ENCODE measurements at places on chromosomes 1 and 21. TPM values are rescaled to one million over a fixed set of nuclear protein-coding genes. Genes with fewer than 3 reads are reported as not detected.

GRCh38 chr1:198068285-198068684 is 88.5 kb upstream of the NEK7 start:
- H3K27me3 ChIP-seq: no peaks in the 10 kb centered on the region
- H3K36me3 ChIP-seq: no peaks in the 10 kb centered on the region
- no peak overlapping the region for H3K27ac ChIP-seq
- DNase-seq: no peak

- DNase-seq: no peak
- H3K4me3 ChIP-seq: no peak overlapping the region
- H3K4me1 ChIP-seq: peaks cover 5% of the 10 kb centered on the region
- H3K27me3 ChIP-seq: no peaks in the 10 kb centered on the region
- H3K27ac ChIP-seq: no peak overlapping the region
- no peaks in the 10 kb centered on the region for H3K36me3 ChIP-seq
These were observed 36.2 kb downstream of the KCTD3 start for GRCh38 chr1:215603319-215603718.

DNA sequence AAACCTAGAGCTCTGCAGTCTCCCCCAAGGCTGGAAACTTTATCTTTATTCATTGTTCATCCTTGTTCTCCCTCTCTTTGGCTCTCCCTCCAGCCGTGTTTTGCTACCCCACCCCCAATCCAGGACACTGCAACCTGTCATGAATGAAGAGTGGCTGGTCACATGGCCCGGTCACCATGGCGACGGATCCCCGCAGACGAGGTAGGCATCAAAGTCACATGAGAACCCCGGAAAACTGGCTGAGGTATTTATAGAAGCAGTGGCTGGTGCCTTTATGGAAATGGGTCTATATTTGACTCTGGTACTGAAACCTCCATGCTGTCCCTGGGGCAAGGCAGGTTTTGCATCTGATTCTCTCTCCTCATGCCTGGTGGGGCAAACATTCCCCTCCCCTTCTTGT is 13.4 kb upstream of the SLC6A17 start:
- no peak for DNase-seq
- H3K4me1 ChIP-seq: no peaks in the 10 kb centered on the region
- H3K4me3 ChIP-seq: no peak overlapping the region
- peaks cover 19% of the 10 kb centered on the region for H3K27me3 ChIP-seq

C1orf115 gene
- 0.72 TPM for polyA plus RNA-seq

- H3K27me3 ChIP-seq: peaks cover 9% of the 10 kb centered on the region
- no peak overlapping the region for H3K4me3 ChIP-seq
- H3K27ac ChIP-seq: no peak overlapping the region
- H3K36me3 ChIP-seq: no peaks in the 10 kb centered on the region
- DNase-seq: no peak
These were observed 7.0 kb downstream of the AKT3 start for GRCh38 chr1:243842978-243843511.

- DNase-seq: no peak
- no peaks in the 10 kb centered on the region for H3K4me1 ChIP-seq
- no peak within 1 kb of the TSS for H3K27ac ChIP-seq
- H3K27me3 ChIP-seq: peaks cover 18% of the 10 kb centered on the region
- H3K36me3 ChIP-seq: no peaks in the 10 kb centered on the region
These were observed at the start of gene S100B for GRCh38 chr21:46604975-46605766. Gene S100B (minus strand): TSS chr21:46605082. CDS start chr21:46602415, 2,667 bp downstream.

- no peak overlapping the region for H3K4me3 ChIP-seq
- no peak overlapping the region for H3K27ac ChIP-seq
- H3K36me3 ChIP-seq: no peaks in the 10 kb centered on the region
- H3K27me3 ChIP-seq: no peaks in the 10 kb centered on the region
- no peaks in the 10 kb centered on the region for H3K4me1 ChIP-seq
- DNase-seq: no peak
These were observed 52.6 kb upstream of the RBM15 start for GRCh38 chr1:110286564-110286963.

TSPEAR gene
- not detected for polyA plus RNA-seq

DNA sequence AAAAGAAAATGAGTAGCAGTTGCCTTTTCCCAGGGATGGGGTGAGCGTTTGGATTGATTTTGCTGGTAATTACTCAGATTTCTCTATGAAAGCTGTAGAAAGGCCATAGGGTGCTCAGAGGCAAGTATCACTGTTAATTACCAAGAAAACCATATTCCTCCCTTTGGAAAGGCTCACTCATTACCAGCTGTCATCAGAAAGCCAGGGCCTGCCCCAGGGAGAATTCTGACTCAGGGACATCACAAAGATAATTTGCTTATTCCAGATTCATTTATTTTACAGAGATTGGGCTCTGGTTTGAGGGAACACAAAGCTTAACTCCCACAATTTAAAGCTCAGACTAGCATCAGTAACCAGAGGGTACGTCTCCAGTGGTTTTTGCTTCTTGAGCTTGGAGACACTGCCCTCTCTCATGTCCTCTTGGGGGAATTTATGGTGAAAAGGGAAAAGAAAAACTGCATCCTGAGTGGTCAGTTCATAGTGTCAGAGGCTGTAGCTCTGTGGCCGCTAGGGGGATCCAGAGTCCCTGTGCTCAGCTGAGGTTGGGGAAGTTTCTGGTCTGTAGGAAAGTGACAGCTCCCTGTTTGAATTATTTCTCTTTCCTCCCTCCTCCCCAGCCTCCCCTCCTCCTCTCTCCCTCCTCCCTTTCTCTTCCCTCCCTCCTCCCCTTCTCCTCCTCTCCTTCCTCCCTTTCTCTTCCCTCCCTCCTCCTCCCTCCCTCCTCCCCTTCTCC is 204.3 kb downstream of the KCNJ6 start:
- DNase-seq: no peak
- no peaks in the 10 kb centered on the region for H3K36me3 ChIP-seq
- H3K27me3 ChIP-seq: no peaks in the 10 kb centered on the region
- no peak overlapping the region for H3K27ac ChIP-seq

CSF3R gene
- polyA plus RNA-seq: not detected

HCRTR1 gene
- not detected for polyA plus RNA-seq

DNA sequence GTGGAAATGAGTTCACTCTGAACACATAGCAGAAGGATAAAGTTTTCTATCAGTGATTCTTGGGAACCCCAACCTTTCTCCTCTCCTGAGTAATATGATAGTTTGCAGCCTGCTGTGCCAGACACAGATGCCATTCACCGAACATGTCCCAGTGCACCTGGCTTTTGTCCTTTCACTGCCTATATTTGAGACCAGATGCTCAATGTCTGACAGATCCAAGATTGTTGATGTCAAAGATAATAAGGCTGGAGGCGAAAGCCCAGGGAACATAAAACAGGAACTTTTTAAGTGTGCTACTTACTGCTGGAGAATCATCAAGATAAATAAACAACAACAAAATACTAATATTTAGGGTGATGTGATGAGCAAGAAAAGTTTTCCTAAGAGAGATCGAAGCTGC is 139.3 kb downstream of the TIAM1 start:
- H3K4me3 ChIP-seq: no peak overlapping the region
- DNase-seq: no peak
- peaks cover 4% of the 10 kb centered on the region for H3K4me1 ChIP-seq
- no peaks in the 10 kb centered on the region for H3K27me3 ChIP-seq
- no peaks in the 10 kb centered on the region for H3K36me3 ChIP-seq
- H3K27ac ChIP-seq: no peak overlapping the region
